ENCODE measurements at places on chromosomes 6 and 20.

GRCh38 chr6:22643780-22644179, 74.4 kb downstream of the HDGFL1 start:
- DNase-seq, result no peak

DNA sequence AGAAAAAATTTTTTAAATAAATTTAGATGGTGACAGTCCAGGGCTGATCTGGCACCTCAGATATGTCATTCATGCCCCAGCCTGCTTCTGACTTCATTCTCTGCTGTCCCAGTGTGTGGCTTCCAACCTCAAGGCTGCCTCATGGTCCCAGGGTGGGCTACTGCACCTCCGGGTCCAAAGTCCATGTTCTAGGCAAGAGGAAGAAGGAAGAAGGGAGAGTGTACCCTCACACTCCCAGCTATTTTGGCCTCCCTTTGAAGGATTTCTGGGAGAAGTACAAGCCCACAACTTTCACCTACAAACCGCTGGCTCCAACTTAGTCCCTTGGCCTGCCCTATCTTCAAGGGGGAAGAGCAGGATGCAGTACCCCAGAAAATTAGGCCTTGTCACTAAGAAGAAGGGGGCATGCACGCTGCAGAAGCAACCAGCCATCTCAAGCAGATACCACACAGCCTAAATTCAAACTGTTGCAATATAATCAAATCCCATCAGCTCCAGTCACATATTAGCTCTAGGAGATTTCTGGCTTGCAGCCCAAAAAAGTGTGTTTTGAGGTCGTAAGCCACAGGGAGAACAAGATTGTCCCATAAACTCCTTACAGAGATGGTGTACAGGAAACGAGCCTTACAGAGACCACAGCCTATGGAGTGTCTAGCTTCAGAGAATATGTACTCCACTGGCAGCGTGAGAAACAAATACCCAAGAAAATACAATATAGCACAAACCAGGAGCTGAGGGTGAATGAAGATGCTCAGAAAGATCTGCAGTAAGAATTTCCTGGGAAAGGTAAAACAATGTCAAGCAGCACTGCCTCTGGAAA, 906 bp upstream of the BTN3A2 start:
- no peak for DNase-seq

DNA sequence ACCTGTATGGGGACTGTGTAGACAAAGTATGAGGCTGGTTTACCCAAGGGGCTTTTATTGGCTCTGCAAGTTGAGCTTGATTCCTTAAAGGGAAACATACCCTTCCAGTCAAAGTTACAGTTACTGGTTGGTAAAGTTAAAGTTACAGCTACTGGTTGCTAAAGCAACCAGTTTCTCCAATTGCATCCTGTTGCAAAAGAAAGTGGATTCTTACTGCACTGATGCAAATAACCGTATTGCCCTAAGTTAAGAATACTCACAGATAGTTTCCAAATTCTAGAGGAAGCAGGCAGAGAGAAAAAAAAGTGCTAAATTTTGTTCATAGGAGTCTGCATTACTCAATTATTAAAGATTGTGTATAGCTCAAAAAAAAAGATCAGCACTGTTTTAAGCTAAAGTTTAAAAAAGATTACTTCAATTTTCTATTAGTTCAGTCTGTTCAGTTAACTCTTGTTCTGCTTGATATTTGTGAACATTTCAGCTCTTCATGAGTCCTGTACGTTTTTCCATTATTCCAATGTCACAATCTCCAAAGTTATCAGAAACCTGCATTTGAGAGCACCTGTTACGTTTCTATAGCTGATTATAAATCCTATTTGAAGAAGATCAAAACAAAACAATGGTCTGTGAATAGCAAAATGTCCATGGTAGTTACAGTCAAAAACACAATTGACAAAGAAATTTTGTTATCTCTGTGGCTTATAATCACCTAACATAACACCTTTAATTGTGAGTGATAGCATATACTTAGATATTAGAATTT, 8.6 kb upstream of the IL22RA2 start:
- DNase-seq, result no peak

DNA sequence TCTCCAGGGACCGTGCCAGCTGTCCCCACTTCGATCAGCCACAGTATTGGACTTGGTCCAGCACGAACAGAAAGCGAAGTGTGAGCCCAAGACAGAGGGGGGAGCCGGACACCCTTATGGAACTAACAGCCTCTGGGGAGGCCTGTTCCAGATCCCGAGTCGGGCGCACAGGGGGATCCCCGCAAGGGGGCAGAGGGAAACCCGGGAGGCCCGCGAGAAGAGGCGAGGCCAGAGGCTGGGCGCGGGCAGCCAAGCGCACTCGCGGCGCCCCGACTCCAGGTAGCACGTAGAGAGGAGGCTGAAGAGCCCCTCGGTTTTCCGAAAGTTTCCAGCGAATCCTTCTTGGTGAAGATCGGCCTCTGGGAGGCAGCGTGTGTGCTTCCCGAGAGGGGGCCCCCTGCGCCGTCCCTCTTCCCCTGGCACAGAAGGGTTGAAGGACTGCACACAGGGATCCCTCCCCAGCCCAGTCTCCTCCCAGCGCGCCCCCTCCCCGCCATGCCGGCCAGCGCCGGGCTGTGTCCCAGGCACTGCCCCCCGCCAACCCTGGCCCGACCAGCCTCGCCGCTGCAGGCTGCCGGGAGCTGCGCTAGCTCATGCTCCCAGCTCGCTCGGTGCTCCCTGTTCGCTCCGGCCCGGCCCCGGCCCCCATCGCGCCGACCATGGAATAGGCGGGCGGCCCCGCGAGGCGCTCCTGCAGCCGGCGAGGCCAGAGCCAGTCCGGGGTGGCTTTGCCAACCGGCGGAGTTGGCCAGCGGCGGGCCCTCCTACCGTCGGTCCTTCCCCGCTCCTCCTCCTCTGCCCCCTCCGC, 577 bp upstream of the SLC24A3 start:
- no peak for DNase-seq

GRCh38 chr20:5002077-5002413, 735 bp upstream of the SLC23A2 start:
- DNase-seq, result peak; percentile 2

DNA sequence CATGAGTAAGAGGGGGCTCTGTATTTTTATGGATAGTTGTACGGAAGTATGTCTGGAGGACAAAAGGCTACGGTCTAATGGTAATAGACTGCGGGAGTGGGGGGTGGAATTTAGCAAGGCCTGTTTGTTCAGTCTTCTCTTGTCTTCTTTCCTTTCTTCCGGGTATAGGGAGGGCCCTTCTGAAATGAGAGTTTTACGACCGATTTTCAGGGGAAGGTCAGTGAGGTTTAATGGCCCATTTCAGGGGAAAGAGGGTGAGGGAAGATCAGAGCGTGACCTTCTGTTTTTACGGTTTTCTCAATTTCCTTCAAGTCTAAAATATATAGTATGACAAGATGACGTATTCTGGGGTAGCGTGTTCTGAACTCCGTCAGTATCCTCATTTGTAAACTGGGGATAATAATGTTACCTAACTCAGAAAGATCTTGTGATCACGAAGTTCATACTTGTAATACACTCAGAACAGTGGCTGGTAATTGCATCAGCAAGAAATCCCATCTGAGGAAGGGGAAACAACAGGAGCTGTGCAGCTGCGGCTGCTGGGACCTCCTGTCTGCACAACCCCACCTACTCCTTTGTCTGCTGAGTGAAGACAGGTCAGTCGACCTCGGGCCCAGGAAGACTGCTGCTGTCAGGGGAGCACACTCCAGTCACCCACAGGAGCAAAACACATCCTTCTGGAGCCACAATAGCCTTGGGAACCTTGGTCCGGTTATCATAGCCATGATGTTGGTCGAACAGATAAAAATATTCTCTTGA, 90.4 kb downstream of the MAP3K7 start:
- no peak for DNase-seq

- DNase-seq, result no peak
These were observed 102.4 kb downstream of the AHI1 start for GRCh38 chr6:135395136-135395535.

DNA sequence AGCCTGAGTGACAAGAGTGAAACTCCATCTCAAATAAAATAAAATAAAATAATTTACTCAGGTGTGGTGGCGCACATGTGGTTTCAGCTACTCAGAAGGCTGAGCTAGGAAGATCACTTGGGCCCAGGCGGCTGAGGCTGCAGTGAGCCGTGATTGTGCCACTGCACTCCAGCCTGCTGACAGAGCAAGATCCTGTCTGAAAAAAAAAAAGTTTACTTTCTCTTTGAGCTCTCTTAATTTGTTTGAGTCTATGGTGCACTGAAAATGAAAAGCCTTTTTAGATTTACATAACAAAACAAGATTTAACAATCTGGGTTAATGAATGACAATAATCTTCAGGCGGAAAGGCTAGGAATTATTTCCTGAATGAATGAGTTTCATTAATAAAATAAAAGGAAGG, 23.3 kb upstream of the NHSL1 start:
- no peak for DNase-seq

- DNase-seq, result no peak
These were observed 59.0 kb downstream of the CD164 start for GRCh38 chr6:109323241-109323640.

GRCh38 chr6:52261229-52261628, 16.9 kb upstream of the IL17F start:
- DNase-seq, result no peak

- DNase-seq, result no peak
These were observed 14.8 kb downstream of the ABT1 start for GRCh38 chr6:26611599-26611998.

GRCh38 chr6:160273196-160273595, 14.6 kb upstream of the SLC22A2 start:
- no peak for DNase-seq

GRCh38 chr6:151497905-151498304, 4.1 kb downstream of the CCDC170 start:
- DNase-seq, result no peak

DNA sequence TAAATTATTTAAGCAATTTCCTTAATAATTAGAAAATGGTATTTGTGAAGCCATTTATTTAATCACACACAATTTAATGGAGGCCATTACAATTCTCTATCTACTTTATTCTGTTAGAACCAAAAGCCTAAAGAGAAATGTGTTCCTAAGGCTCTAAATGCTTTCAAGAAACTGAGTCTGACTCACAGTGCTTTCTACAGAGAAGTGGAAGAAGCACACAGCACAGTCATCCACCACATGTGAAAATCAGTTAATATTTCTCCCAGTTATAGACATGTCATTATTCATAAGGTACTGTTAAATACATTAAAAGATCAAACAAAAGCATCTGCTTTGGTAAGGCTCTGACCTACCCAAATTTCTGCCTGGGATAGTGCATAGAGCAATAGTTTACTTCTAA, 214.4 kb downstream of the ALDH8A1 start:
- DNase-seq, result no peak

DNA sequence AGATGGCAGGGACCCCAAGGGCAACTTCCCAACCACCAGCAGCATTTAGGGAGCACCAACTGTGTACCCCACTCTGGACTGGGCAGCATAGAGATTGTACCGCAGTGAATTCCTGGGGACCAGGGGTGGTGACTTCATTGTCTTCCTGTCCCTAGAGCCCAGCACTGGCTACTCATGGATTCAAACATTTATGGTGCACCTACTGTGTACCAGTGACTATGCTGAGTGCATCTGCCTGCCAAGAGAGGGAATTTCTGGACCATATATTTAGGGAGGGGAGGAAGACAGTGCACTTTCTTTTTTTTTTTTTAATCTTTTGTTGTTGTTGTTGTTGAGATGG, 55.3 kb downstream of the UBE2V1 start:
- DNase-seq, result no peak

DNA sequence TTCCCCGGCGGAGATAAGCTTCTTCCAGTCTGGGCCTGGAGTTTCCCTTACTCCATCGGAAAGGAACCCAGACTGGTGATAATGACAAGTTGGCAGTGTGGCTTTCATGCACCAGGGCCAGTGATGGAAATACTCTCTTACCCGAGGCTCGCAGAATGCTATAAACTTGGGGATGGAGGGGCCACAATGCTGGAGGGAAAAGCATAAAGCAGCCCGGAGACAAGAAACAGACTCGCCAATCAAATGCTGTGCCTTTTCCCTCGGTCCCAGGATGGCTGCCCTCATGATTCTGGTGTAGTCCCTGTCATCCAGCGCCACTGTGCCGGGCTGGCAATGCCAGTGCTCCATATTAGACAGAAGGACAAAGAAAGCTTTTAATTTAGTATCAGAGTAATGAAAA, 325.6 kb downstream of the THBS2 start:
- no peak for DNase-seq

DNA sequence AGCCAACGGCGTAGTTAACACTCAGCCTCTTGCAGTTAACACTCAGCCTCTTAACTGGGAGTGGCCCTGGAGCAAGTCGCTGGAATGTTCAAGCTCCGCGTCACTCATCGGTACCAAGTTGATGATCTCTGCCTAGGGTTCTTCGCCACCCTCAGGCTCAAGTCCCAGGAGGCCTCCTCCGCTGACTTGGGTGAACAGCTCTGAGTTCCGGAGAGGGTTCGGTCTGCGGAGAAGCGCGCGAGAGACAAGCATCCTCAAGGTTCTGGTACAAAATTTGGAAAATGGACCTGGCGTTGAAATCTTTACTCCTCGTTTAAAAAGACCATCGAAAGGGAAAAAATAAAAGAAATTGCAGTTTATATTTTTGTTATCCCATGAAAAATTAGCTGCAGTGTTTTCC, 876 bp upstream of the DSP start:
- DNase-seq, result no peak

Data from activated naive CD4-positive, alpha-beta T cell treated with Interleukin-2 at 50 U/mL for 16 hours (primary cell).